Caki2 (cell line): ENCODE measurements at places on chromosomes 1 and 21.

- no peak for DNase-seq
These were observed 41.4 kb upstream of the CACYBP start for GRCh38 chr1:174958396-174958795.

GRCh38 chr1:112538883-112539282 is 30.1 kb downstream of the WNT2B start:
- no peak for DNase-seq

DNA sequence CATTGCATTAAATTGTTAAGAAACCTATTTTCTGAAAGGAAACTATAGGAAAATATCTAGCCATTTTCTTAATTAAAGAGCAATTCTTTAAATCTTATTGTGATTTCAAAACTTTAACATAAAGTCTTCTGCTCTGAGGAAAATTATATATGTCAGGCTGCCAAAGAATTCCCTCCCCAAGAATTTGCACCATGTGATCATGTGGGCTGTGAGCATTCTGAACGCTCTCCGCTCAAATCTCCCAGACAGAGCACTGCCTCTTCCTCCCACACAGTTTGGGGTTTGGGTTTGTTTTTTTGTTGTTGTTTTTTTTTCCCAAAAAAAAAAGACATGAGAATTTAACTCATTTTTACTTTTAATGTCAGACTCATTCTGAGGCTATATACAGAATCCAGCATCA is 155.9 kb upstream of the PALMD start:
- no peak for DNase-seq

GRCh38 chr1:246597340-246597739 is 31.1 kb downstream of the CNST start:
- peak; percentile 48 for DNase-seq

- no peak for DNase-seq
These were observed 173.5 kb downstream of the NPHP4 start for GRCh38 chr1:5818755-5819154.

DNA sequence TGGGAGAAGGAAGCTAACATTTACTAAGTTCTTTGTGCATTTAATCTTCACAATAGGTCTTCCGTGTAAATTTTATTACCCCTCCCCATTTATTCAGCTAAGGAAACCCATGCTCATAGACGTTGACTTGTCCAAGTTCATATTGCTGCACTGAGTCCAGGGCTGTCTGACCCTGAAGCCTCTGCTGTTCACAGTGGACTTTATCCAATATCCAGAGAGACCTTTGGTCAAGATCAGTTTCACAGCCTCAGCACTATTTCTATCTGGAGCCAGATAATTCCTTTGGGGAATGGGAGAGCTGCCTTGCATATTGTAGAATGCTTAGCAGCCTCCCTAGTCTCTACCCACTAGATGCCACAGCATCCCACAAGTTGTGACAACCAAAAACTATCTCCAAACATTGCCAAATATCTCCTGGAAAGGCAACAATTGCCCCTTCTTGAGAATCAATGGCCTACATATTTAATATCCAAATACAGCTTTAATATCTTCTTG is 26.4 kb downstream of the ILDR2 start:
- no peak for DNase-seq

- DNase-seq: no peak
These were observed 579.8 kb upstream of the PKN2 start for GRCh38 chr1:88104236-88104635.

GRCh38 chr1:244435562-244436205 is 16.0 kb downstream of the ADSS2 start:
- peak; percentile 63 for DNase-seq

DNA sequence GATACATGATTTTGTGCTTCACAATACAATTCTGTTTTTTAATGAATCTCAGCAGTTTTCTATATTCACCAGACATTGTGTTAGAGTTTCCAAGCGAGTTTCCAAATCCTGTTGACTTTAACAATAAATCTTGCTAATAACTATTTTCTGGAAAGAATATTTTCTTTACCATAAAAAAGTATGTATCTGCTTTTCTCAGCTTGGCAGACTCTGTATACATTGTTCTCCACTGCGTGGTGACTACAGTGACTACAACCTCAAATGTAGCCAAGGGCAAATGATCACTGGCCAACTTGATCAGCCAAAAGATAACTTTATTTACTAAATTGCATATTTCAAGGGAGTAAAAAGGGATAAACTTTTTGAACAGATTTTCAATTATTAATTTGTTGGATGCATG is 325.9 kb upstream of the ADAMTS5 start:
- DNase-seq: no peak

DNA sequence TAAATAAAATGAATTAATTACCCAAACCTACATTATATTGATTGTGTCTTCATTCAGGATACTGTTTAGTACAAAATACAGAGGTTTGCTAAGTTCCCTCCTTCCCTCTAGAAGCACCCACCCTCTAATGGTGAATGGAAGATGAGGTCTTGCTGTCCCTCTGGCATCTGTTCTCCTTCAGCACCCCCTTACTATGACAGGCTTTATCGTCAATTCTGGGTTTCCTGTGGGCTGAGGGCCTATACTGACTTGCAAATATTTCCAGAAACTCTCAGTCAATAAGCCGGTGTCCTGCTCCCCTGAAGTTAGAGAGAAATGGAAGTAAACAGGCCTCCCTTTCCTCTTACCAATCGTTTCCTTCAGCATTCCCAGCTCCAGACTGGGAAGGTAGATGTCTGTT is 13.2 kb downstream of the LAX1 start:
- no peak for DNase-seq

- no peak for DNase-seq
These were observed 29.9 kb downstream of the AHCTF1 start for GRCh38 chr1:246901874-246902273.

- no peak for DNase-seq
These were observed 48.2 kb downstream of the SPSB1 start for GRCh38 chr1:9340864-9341263.

GRCh38 chr1:180571832-180572636 is 13.3 kb downstream of the OVAAL start:
- DNase-seq: no peak

- DNase-seq: no peak
These were observed 2.0 kb upstream of the GJA5 start for GRCh38 chr1:147762233-147763024.

- peak; percentile 1 for DNase-seq
These were observed 1.2 kb upstream of the IFI44L start for GRCh38 chr1:78619032-78619431.

- no peak for DNase-seq
These were observed 74.3 kb downstream of the SH3GLB1 start for GRCh38 chr1:86778569-86779239.

GRCh38 chr1:200328379-200328778 is 81.5 kb downstream of the ZNF281 start:
- no peak for DNase-seq

DNA sequence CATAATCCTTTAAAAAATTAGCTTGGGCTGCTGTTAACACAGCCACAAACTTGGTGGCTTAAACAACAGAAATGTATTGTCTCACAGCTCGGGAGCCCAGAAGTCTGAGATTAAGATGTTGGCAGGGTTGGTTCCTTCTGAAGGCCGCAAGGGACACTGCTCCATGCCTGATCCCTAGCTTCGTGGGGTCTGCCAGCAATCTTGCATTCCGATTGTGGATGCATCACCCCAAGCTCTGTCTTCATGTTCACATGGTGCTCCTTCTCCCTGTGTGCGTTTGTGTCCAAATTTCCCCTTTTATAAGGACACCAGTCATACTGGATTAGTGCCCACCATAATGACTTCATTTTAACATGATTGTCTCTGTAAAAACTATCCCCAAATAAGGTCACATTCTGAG is 5.0 kb upstream of the HHIPL2 start:
- no peak for DNase-seq

DNA sequence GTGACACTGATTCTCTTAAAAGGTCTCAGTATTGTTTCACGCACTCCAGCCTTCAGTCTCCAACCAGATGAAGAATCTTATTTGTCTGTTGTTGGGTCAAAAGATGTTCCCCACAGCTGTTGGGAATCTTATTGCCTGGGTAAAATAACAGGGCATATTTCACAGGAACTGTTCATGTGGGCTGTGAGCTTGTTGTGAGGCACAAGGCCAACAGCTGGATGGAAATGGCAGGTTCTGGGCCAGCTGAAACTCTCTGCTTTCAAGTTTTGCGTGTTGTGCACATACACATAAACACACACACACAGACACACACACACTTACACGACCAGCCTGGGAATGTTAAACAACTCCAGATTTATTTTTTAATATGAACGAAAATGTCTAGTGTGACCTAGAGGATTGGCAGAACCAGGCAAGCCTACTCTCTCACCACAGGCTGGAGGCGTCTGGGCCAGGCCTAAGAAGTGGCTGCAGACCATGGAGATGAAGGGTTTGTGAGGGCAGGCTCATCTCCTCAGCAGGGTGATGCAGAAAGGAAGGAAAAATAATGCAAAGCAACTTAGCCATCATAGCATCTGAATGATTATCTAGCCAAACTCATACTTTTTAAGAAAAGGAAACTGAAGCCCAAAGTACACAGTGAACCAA is 357.0 kb downstream of the TTLL7 start:
- no peak for DNase-seq

DNA sequence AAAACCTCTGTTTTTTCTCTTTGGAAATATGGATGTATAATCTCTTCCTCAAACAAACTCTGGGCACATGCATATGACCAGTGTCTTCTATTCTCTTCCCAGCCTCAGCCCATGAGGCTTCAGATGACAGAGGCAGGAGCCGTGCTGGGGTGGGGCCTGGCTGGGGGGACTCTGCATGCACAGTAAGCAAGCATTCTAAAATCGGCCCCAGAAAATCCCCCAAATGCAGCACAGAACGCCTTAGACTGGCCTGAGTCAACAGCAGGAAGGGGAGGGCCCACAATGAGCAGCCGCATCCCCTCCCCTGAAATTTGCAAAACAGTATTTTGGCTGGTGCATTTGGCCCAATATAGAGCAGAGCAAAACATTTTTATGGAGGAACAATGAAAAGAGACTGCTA is 47.8 kb downstream of the ITPKB start:
- no peak for DNase-seq

DNA sequence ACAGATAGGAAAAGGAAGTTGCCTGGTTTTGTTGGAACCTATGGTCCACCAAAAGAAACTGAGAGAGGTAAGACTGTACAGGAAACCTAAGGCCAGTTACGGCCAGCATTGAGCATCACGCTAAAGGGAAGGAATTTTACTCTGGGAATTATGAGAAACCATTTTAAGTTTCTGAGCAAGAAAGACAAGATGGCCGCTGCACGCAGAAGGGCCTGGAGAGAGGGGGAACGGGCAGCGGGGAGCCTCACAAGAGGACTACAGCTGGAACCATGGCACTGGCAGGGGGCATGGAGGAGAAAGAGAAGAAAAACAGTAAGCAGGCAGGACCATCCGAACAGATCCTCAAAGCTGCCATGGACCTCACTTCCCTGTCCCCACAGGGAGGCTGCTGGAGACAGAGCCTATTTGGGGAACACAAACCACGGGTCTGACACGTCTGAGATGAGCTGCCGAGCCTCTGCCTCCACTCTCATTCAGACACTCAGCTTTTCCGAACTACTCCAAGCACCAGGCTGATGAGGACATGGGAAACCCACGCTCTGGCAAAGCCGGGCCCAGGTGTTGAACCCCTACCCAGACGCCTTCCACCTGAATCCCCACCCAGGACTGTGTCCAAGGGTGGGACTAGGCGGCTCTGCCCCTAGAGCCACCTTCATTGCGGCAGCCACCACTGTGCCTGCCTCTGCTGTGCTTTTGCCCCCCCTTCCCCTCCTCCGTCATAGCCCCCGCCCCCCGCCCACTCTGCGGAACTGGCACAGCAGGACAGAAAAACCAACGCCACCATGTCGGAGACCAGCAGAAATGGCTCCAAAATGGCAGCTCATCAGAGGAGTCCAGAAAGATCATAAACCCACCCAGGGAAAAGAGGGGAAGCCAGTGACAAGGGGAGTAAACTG is 69.0 kb downstream of the CD46 start:
- no peak for DNase-seq

GRCh38 chr1:228174482-228175315 is 9.1 kb downstream of the IBA57 start:
- DNase-seq: peak; percentile 26

DNA sequence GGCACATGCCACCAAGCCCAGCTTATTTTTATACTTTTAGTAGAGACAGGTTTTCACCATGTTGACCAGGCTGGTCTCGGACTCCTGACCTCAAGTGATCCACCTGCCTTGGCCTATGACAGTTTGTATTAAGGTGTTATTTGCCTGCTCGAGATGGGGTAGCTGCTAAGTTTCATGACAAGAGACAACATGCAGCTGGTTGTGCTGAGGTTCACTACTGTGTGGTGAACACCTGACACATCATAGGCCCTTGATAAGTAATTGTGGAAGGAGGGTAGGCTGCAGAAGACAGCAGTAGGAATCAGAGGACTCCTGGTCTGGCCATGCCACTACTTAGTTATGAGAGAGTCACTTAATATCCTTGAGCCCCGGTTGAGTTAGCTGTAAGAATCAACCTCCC is 46.2 kb downstream of the PLPP3 start:
- no peak for DNase-seq

DNA sequence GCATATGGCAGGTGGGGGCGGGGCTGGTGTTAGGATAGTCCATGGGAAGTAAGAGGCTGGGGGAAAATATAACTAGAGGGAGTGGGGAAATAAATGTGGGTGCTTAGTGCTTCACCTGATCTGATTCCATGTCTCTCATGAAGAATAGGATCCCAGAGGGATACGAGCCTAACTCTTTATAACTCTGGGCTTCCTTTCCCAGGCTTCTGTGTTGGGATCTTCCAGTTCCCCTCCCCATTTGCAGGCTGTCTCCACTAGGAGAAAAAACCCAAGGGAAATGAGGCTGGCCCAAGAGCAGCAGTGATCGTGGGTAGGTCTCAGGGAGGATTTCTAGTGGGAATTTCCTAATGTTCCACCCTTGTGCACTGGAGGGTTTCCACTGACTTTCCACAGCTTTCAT is 1.6 kb downstream of the KCNJ9 start:
- DNase-seq: no peak

DNA sequence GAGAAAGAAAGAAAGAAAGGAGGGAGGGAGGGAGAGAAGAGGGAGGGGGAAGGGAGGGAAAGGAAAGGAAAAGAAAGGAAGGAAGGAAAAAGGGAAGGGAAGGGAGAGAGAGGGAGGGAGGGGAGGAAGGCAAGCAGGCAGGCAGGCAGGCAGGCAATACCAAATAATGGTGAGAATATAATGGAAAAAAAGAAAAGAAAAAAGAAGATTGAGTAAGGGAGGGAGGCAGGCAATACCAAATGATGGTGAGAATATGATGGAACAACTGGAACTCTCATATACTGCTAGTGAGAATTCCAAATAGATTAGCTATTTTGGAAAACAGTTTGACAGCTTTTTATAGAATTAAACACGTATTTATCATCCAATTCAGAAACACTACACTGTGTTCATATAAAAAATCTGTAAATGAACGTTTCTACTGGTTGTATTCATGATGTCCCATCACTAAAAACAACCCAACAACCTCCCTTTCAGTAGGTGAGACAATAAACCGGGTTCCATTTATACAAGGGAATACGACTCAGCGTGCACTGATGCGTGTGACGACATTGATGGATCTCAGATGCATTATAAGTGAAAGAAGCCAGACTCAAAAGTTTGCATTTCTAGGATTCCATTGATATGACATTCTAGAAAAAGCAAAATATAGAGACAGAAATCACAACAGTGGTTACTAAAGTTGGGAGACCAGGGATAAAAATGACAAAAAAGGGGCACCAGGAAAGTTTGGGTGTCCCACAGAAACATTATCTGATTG is 226.4 kb downstream of the DSCAM start:
- DNase-seq: peak; percentile 23

- DNase-seq: no peak
These were observed 14.7 kb upstream of the IL24 start for GRCh38 chr1:206882555-206882954.

- DNase-seq: no peak
These were observed 53.3 kb upstream of the TINAGL1 start for GRCh38 chr1:31523012-31523411.

GRCh38 chr1:244112636-244113035 is 61.6 kb downstream of the ZBTB18 start:
- DNase-seq: no peak
